Left lung (tissue), 14 donors: ENCODE measurements at places on chromosomes 3 and 15. TPM values are rescaled to one million over a fixed set of nuclear protein-coding genes. Genes with fewer than 3 reads are reported as not detected.

Gene TERC
- 4.0 TPM for total RNA-seq

Gene CPNE9
- total RNA-seq, result 0.21 TPM

Gene VPS18
- total RNA-seq, result 29.0 TPM

Gene ITPKA
- total RNA-seq, result 0.47 TPM

Gene CTXND1
- 0.99 TPM for total RNA-seq

Gene COL6A5
- 7.9 TPM for total RNA-seq

Gene RARRES1
- total RNA-seq, result 52.4 TPM

Gene SENP8
- total RNA-seq, result 4.2 TPM

Gene HHLA2
- total RNA-seq, result 1.5 TPM

DNA sequence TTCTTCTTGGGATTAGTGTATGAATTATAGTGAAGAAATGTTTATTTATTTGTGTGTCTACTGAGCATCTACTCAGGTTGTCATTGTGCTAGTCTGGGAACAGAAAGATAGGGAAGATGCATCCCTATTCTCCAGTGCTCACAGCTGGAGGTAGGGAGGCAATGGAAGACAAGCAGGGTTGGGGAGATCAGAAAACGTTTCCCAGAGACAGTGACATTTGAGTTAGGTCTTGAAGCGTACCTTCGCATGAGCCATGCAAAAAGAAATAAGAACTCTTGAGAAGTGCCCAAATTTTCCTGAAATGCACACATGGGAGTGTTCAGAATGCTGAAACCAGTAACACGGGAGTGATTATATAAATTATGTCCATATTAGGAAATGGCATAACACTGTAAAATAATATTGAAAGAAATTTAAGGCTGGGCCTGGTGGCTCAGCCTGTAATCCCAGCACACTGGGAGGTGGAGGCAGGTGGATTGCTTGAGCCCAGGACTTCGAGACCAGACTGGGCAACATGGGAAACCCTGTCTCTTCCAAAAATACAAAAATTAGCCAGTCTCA, 5.3 kb upstream of the CEMIP start:
- H3K27me3 ChIP-seq, result no peaks in the 10 kb centered on the region

DNA sequence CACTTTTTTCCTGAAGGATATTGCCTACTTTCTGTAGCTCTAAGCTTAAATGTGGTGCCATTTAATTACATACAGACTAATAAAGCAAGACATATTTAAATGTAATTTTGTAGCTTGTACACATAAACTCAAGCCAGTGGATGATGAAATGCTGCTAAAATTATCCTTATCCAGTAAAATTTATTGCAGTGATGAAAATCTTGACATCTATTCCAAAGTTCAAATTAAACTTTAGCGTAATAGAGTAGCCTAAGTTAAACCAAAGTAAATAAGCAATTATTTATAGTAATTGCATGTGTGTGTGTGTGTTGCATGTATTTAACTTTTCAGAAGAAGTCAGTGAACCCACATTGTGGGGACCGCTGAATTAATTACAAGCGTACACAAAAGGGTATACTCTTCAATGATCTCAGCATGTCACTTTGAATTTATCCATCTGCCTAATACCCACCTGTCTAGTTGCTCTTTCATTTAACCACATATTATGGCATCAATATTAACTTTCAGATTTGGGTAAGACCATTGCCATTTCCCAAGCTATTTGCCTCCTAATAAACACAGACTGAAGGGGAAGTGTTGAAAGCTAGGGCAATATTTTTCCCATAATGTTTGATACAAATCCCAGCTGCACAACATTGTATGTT, 85.0 kb downstream of the MECOM start:
- no peak overlapping the region for H3K4me3 ChIP-seq
- H3K27me3 ChIP-seq, result no peaks in the 10 kb centered on the region
- no peak overlapping the region for H3K27ac ChIP-seq
- DNase-seq, result no peak
- no peaks in the 10 kb centered on the region for H3K4me1 ChIP-seq

DNA sequence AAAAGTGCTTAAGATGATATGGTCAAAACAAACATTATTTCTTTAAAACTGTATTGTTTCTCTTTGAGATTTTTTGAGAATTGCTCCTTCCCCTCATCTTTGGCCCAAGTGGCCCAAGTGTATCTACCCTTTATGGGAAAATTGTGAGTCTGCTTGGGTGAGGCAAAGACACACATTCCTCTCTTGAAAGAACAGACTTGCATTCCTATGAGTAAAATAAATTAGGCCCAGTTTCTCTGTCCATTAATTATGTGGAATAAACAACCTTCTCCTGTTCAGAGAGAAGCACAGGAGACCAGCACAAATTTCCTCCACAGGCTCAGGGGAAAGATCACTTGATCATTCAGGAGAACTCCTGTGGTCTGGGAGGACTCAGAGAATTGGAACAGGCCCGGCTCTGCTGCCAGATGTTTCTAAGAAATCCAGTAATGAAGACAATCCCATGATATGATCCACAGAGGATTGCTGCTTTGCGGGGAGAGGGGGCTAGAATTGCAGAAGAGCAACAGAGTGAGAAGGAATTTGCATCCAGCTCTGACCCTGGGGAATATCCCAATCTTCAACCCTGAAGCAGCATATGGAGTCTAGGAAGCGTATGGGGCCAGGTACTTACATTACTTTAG, 53.8 kb upstream of the BOC start:
- H3K27me3 ChIP-seq, result no peaks in the 10 kb centered on the region
- no peak overlapping the region for H3K4me3 ChIP-seq
- H3K36me3 ChIP-seq, result no peaks in the 10 kb centered on the region
- no peak overlapping the region for H3K27ac ChIP-seq
- H3K4me1 ChIP-seq, result no peaks in the 10 kb centered on the region
- no peak for DNase-seq

- no peak overlapping the region for H3K4me3 ChIP-seq
- DNase-seq, result no peak
- H3K4me1 ChIP-seq, result no peaks in the 10 kb centered on the region
Observed at GRCh38 chr15:36390491-36390890, 188.9 kb upstream of the CDIN1 start.

GRCh38 chr3:190424478-190425439, 24.9 kb downstream of the TMEM207 start:
- no peaks in the 10 kb centered on the region for H3K36me3 ChIP-seq
- no peak overlapping the region for H3K27ac ChIP-seq
- H3K4me3 ChIP-seq, result no peak overlapping the region
- DNase-seq, result peak; percentile 36
- H3K4me1 ChIP-seq, result no peaks in the 10 kb centered on the region

DNA sequence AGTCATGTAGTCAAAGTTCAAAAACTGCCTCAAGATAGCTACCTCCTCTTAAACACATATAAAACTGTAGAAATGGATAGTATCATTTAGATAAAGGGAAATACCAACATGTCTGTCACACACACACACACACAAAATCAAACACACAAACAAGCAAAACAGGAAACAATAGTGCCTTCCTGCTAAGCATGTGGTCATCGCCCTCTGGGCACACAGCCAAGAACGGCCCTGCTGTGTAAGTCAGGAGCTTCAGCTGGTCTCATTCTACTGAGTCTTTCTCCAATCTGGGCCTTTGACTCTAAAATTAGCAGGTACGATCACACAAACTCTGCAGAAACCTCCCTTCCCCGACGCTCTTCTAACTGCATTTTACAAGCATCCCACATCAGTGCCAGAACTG, 272.2 kb upstream of the CHRNA7 start:
- no peak overlapping the region for H3K4me3 ChIP-seq
- DNase-seq, result peak; percentile 3
- no peaks in the 10 kb centered on the region for H3K36me3 ChIP-seq
- H3K27ac ChIP-seq, result no peak overlapping the region

GRCh38 chr3:1723726-1724125, 374.9 kb upstream of the CNTN4 start:
- no peak overlapping the region for H3K27ac ChIP-seq
- DNase-seq, result no peak
- no peaks in the 10 kb centered on the region for H3K4me1 ChIP-seq
- no peaks in the 10 kb centered on the region for H3K27me3 ChIP-seq

- no peaks in the 10 kb centered on the region for H3K4me1 ChIP-seq
- H3K27ac ChIP-seq, result no peak overlapping the region
- no peak overlapping the region for H3K4me3 ChIP-seq
- no peaks in the 10 kb centered on the region for H3K36me3 ChIP-seq
Observed at GRCh38 chr3:7847021-7847420, 654.6 kb upstream of the LMCD1 start.

DNA sequence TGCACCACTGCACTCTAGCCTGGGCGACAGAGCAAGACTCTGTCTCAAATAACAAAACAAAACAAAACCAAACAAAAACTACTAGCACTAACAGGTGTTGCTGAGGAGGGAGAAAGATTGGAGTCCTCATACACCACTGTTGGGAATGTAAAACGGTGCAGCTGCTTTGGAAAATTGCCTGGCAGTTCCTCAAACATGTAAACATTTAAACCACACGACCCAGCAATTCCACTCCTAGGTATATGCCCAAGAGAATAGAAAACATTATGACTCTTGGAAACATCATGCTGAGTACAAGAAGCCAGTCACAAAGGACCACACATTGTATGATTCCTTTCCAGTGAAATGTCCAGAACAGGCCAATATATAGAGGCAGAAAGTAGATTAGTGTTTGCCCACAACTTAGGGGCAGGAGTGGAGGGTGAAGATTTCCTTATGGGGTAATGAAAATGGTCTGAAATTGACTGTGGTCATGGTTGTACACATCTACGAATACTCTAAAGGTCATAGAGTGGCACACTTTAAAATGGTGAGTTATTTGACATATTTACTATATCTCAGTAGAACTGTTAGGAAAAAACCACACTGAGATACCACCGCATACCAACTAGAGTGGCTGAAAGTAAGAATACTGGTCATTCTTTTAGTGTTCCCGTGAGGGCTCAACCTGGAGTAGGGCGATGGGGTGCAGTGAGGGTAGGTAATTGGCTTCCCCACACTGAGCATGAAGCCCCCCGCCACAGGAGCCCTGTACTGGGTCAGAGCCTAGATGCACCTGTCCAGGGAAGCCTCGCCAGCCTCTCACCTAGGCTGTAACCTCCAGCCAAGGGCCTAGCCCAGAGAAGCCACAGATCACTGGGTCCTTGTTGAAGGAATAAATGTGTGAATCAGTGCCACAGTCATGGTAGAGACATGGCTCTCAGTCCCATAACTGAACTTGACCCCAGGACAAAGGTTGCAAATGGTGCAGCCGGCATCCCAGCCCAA, 131.1 kb downstream of the NUP210 start:
- H3K4me1 ChIP-seq, result no peaks in the 10 kb centered on the region
- no peak overlapping the region for H3K4me3 ChIP-seq
- no peak overlapping the region for H3K27ac ChIP-seq
- H3K36me3 ChIP-seq, result no peaks in the 10 kb centered on the region
- H3K27me3 ChIP-seq, result peaks cover 46% of the 10 kb centered on the region
- no peak for DNase-seq

DNA sequence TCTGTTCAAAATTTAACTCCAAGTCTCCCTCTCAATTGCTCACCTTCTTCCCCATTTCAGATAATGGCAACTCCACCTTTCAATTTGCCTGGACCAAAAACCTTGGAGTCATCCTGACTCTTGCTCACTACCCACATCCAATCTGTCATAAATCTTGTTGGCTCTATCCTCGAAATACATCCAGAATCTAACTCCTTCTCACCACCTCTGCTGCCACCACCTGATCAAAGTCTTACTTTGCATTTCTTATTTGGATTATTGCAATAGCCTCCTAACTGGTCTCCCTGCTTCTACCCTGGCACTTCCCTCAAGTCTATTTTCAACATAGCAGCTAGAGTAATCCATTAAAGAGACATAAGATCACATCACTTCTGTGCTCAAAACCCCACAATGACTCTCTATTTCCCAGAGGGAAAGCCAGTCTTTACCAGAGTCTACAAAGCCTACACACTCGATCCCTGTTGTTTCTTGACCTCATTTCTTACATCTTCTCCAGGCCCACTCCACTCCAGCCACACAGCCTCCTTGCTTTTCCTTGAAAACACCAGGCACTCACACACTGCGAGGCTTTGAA, 86.6 kb downstream of the GPR156 start:
- no peak overlapping the region for H3K4me3 ChIP-seq
- H3K27ac ChIP-seq, result no peak overlapping the region
- H3K36me3 ChIP-seq, result no peaks in the 10 kb centered on the region
- DNase-seq, result no peak

- peaks cover 6% of the 10 kb centered on the region for H3K36me3 ChIP-seq
- no peaks in the 10 kb centered on the region for H3K27me3 ChIP-seq
- peak overlapping the region; percentile 91 for H3K27ac ChIP-seq
- H3K4me1 ChIP-seq, result peaks cover 35% of the 10 kb centered on the region
- H3K4me3 ChIP-seq, result peak overlapping the region; percentile 45
- no peak for DNase-seq
Observed at GRCh38 chr3:132723024-132723950, 1.1 kb upstream of the NPHP3 start.

DNA sequence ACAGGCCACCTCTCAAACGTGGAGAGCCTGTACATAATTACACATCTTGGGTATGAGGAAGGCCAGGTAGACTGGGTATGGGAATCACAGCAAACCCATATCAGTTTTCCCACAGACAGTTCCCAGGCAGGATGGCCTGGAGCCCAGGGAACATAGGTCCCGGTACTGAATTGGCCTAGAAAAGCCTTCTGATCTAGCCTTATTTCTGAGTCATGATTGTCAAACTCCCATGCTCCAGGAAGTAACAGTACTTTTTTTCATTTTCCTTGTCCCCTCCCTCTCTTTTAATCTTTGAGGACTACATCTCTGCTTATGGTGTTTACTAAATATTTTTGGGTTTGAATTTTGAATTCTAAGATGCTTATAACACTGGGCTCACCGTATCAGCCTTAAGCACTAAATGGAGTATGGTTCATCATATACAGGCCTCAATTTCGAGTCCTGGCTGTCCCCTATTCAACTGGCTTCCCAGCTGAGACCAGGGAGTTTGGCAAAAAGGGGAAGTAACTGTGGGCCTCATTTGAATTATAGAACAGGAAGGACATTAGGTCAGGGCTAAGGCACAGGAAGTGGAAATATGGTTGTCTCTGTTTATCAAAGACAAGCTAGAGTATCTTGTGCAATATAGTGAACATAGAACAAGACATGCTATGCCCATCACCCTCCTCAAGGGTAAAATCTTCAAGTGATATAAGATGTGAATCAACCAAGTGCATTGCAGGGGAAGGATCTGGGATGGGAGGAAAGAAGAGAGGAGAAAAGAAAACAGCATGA, 494.6 kb downstream of the NTRK3 start:
- no peak overlapping the region for H3K4me3 ChIP-seq
- no peaks in the 10 kb centered on the region for H3K36me3 ChIP-seq
- peak overlapping the region; percentile 87 for H3K27ac ChIP-seq
- no peak for DNase-seq
- no peaks in the 10 kb centered on the region for H3K27me3 ChIP-seq
